ENCODE measurements at places on chromosomes 12 and 14.

- no peak for DNase-seq
These were observed 74.7 kb downstream of the PRORP start for GRCh38 chr14:35197015-35197414.

- DNase-seq = no peak
These were observed 7.4 kb upstream of the KTN1 start for GRCh38 chr14:55572578-55572977.

DNA sequence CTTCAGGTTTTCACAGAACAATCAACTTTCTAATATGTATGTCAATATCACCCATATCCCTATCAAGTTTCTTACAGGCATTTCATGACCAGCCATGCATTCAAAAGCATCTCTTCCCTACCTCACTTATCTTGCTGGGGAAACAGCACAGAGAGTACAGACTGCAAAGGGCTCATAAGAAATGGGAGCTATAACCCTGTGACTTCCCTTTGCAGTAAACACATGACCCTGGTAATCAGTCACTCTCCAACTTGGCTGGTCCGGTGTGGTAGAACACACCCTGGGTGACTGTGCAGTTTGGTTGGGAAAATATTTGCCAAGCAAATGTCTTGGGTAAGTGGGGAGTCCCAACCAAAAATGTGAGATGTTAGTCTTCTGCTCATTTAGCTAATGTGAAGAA is 49.4 kb upstream of the TMCC3 start:
- no peak for DNase-seq

- DNase-seq = no peak
These were observed 56.5 kb upstream of the CCND2 start for GRCh38 chr12:4217091-4217490.

DNA sequence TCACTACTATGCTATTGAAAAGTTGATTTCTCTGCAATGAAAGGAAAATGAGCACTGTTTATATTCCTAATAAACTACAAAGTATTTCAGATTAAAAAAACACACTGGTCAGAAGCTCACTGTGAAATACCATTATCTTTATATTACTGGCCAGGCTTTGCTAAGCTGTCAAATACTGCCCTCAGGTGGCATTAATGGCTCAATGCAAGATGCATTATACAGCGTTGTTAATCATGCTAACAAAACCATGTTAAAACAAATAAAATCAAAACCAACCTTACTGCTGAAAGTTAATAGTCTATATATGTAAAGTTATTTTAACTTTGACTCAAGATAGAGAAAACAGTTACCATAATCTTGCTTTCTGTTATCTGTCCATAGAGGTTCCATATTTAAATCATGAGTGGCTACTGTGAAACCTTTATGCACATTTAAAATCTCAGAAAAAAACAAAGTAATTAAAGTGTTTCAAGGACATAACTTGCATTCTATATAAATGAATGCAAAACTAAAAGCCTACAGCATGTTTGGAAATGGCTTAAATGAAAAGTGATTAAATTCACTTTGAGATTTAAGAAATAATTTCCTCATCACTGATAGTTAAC is 121.7 kb downstream of the RALGAPA1 start:
- DNase-seq = peak; percentile 30

DNA sequence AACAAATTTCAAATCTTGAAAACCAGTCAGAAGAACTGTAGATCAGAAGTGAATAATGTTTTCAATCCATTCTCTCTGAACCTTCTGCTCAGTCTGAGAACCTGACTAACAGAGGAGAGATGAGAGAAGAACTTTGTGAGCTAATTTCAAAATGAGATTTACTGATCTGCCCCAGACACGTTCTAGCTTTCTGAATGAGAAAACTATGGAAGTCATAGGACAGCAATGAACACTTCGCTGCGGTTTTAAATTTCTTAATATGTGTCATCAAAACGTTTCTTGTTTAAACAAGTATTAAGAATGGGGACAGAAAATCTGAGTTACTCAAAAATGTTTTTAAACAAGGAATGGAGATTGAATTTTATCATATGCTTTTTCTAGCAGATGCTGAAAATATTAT is 66.6 kb upstream of the FAR2 start:
- no peak for DNase-seq

- DNase-seq = no peak
These were observed 628.2 kb upstream of the FOXG1 start for GRCh38 chr14:28138341-28138740.

GRCh38 chr12:101209319-101210302 is at the start of gene SLC5A8:
TSS of gene SLC5A8 (minus strand) at chr12:101210238. CDS start at chr12:101209848, 390 bp downstream.
- DNase-seq = no peak

DNA sequence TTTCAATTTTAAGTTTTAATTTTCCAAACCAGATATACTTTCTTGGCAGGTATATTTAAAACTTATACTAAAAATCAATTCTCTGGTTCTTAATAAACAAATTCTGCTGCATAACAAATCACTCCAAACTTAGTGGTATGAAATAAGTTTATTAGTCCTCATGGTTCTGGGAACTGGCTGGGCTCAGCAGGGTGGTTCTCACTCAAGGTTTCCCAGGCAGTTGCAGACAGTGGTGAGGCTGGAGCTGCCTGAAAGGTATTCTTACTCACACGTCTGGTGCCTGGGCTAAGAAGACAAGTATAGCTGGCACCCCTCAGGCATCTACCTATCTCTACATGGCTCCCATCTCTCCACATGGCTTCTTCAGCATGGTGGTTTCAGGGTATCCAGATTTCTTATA is 308.2 kb upstream of the CCDC196 start:
- no peak for DNase-seq

GRCh38 chr14:76320486-76320885 is 55.5 kb upstream of the ESRRB start:
- DNase-seq = no peak

- DNase-seq = no peak
These were observed 147.2 kb downstream of the KSR2 start for GRCh38 chr12:117821480-117822175.

Measured in foreskin melanocyte (primary cell).